Femur (tissue), 1 donor: ENCODE measurements at places on chromosomes 1 and 21.

DNA sequence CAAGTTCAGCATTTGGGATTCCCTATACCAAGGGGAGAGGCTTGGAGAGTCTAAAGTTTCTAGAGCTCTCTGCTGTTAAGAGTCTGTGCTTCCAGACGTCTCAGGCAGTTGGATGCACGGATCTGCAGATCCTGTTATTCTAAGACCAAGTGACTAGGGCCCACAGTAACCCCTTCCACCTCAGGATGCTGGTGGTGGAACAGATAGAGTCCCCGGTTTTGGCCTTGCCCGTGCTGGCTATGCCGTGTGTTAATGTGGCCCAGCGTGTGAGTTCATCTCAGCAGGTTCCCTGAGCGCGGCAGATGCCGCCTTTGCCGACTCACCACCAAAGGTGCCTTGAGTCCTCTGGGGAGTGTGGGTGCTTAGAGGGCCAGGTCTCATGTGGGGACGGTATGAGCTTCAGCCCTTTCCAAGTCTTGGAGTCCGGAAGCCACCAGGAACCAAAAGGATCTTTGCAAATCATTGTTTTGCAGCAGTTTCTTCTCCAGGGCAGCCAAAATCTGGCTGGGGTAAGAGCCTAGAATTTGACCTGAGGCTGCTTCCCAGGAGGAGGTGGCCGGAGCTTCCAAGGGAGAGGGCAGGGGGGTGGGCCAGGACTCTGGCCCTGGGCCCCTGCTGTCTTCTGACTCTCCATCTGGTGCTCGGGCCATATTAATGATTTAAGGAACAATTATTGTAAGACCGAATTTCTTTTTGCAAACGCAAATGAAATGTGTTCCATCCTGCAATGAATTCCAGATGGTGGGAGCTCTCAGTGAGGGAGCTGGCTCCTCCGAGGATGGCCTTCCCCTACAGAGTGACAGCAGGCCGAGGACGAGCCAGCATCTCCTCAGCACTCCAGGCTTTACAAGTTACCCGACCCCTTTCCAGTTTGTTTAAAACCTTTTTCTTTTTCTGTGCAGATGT, 205.7 kb downstream of the FOXD2 start:
- DNase-seq = peak; percentile 83

DNA sequence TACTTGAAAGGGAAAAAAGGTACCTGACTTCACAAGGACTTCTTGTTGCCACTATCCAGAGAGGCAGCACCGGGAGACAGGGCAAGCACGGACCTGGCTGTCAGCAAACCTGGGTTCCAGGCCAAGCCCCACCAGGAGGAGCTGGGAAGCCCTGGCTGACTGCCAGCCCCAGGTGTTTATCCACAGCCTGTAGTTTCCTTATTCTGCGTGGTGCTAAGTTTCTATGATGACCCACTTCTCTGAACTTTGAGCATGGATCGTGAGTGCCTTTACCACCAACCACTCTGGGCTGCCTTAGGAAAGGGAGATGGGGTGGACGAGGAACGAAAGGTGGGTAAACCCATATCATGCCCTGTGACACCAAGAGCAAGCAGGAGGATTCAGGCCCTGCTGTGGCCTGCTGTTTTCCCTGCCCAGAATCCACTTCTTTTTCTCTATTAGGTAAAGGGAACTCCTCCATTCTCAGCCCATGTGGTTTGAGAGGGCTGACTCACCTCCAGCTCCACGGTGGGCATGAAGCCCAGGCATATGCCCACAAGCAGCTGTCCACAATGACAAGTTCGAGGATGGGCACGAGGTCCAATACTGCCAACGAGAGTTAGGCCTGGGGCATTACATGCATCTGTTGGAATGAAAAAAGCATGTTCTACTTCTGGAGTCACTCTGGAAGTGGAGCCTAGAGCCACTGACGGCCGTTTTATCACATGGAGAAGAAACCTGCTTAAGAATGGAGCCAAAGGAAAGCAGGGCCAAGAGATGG, 20.3 kb downstream of the TSPAN2 start:
- no peak for DNase-seq

DNA sequence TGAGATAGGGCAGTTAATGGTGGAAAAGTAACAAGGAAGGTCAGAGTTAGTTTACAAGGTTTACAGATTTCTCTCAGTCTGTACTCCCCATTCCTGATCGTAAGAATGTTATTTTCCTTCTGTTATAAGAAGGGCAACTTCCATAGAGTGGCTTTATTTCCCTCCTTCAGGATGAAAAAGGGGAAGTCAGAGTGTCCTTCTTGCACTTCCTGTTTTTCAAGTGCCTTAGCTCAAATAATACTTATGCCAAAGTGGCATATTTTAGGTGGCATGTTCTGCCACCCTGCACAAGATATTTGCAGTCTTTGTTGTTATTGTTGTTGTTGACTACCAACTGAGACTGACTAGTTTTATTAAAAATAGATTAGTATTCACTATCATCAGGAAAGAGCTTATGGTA, 730.7 kb upstream of the ADGRL4 start:
- no peak for DNase-seq

- DNase-seq = no peak
Measured at GRCh38 chr1:210323957-210324356, 4.7 kb upstream of the HHAT start.

DNA sequence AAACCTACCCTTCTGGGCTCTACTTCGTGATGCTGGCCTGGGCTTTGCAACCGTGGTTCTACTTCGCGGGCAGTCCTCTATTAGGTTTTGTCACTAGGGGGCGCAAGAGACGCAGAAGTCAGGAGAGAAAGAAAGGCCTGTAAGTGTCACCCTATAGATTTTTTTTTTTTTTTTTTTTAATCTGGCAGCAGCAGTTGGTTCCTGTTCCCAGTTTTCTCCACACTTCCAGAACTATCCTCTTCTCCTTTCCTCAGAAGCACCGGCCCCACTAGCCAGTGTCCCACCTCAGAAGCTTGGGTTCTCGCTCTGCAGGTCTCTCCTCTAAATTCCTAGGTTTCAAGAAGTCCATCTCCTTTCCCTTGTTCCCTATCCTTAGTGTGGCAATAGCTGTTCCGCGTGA, 9.1 kb upstream of the LCE2D start:
- DNase-seq = peak; percentile 25

- no peak for DNase-seq
Measured at GRCh38 chr1:229665912-229666558, 40.0 kb downstream of the URB2 start.

- DNase-seq = no peak
Measured at GRCh38 chr21:39576518-39577128, 36.1 kb upstream of the B3GALT5 start.

DNA sequence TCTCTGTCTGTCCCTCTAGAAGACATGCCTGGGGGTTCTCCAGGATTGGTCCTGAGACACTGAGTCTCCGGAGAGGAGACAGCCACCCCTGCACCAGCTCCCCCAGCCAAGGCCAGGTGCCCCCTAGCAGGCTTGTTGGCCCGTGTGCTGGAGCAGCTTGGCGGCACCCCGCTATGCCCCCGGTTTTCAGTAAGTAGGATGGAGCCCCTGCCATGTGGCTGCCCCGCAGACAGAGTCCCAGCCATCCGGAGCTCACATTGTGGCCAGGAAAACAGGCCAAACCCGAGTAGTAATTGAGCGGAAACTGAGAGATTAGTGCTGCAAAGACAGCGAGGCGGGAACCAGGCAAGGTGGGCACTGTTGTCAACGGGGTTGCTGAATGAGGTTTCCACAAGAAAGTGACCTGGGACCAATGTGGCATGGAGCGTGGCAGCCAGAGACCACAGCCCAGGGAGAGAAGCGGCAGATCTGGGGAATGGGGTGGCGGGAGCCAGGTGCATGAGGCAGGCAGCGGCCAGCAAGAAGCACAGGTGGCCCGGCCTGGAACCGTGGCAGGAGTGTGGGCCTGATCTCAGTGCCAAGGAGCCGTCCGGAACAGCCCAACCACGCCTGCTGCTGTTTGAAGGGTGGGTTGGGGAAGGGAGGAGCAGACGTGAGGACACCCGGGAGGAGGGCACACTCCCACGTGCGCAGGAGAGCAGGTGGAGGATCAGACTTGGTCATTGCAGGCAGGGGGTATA, 137.4 kb upstream of the VAMP3 start:
- no peak for DNase-seq

DNA sequence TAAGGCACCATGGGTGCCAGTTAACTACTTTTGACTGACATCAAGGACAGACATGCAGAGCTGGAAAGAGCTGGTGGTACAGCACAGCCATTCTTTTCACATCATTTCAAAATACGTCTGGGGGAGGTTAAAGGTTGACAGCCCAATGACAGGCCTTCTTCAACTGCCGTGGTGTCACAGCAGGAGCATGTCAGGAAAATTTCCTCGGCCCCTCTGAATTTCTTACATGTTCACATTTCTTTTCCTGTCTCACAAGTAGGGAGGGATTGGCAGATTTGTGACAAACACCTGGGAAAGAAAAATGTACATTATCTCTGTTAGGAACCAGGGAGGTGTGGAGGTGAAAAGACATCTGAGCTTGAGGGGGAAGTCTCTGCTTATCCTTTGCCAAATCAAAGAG, 279.1 kb downstream of the SPATA17 start:
- DNase-seq = no peak

GRCh38 chr1:21704145-21704544, 35.0 kb upstream of the RAP1GAP start:
- no peak for DNase-seq

GRCh38 chr1:44103270-44104131, 15.1 kb upstream of the KLF17 start:
- no peak for DNase-seq

- DNase-seq = no peak
Measured at GRCh38 chr1:90940746-90941145, 81.1 kb downstream of the ZNF644 start.

DNA sequence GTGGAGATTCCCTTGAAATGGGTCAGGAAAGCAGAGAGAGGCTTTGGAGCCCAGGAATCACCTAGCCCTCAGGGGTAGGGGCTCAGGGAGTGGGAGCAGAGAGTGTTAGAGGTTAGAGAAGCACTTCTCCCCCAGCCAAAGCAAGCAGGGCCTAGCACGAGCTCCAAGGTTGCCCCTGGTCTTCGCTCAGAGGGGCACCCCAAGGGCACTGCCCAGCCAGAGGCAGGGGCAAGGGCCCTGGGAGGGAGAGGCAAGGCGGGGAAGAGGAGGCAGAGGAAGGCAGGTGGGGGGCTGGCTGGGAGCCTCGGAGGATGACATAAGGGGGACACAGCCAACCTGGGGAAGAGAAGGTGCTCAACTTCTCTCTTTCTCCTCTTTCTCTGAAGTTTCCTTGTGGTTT, 71.9 kb downstream of the CASZ1 start:
- DNase-seq = no peak

DNA sequence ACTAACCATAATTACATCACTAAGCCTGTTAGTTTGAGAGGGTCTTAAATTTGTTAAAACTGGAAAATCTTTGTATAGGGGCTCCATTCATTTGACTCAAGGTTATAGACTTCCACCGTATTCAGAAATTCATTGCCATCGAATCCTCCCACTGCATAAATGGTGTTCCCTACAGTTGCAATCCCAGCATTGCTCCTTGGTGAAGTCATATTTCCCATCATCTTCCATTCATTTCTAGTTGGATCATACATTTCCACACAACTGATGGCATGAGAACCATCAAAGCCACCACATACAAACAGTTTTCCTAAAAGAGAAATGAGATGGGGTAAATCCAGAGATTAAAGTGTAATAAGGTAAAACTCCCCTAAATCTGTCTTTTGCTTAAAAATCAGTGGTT, 19.1 kb downstream of the IVNS1ABP start:
- no peak for DNase-seq

DNA sequence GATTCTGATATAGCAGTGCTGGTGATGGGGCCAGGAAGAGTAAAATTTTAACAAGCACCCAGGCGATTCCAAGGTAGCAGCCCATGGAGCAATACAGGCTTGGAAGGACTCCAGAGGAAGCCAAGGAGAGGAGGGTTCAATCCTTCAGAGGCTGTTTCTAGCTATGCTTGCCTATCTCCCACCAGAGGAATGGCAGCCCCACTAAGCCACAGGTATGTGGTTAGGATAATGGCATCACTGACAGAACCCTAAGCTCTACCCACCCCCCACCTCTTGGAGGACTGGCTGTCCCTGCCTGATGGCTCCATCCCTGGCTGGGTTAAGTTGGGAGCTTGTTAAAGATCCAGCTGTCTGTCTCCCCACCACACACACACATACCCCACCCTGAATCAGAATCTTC, 19.3 kb upstream of the PTAFR start:
- DNase-seq = no peak

DNA sequence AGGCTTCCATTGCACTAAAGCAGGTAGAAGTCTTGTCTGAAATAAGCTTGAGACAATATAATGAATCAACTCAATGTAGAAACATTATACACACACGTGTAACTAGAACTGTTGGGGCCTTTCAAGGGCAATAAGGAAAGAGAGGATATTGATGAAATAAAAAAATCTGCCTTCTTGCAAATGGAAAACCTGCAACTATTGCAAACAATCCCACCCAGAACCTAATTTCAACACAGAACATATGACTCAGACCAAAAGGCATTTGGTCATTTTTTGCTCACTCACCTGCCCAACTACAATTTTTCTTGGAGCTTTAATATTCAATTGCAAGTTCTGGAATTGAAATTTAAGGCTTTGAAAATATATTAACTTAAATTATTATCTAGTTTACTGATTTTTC, 900.1 kb downstream of the TTLL7 start:
- DNase-seq = no peak
